ENCODE measurements at places on chromosomes 4 and X.

DNA sequence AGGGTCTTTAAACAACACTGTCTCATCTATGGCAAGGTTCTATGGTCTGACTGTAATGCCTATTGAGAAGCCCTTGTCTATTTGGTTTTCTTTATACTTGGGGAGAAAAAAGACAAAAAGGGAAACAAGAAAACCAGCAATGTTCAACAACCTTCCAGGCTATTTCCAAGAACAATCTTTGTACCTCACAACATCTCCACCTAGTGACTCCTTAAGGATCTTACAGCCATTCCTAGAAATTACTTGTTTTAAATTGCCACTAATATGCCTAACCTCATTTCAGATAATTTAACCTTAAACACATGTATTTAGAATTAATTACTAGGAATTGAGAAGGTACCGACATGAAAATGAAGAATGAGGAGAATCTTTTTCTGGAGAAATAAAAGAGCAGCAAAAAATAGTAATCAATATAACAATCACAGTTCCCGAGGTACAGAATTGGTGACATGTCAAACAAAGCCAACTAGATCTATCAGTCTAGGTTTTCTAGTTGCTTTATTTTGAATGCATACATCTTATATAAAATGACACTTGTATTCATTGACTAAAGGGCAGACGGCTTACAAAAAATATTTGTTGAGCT is 1.6 kb upstream of the RBM46 start:
- no peak for ATAC-seq

DNA sequence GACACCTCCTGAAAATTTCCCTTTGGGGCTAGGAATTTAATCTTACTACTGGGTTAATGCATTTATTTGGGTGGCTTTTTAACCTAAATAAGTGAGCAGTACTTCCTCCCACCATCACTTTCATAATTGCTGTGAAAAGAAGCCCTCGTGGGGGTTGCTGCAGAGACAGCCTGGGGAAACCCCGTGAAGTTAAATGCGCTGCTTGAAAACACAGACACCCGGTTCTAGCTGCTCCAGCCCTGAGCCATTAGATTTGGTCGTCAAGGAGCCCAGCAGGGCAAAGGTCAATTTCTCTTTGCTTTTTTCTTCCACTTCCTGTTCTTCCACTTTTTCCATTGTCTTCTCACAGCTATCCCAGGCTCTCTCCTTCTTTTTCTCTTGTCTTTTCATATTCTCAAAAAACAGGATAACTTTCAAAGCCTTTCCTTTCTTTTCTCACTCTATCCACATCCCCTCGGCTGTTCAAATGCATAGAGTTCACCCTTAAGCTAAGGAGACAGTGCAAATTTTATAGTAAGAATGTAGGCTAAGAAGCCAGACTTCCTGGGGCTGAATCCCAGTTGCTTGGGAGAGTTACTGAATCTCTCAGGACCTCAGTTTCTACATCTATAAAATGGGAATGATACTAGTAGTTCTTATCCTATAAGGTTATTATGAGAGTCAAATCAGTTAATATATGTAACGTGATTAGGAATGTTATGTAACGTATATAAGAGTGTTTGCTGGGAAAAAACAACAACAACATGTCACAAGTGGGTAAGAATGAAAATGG is 91.5 kb upstream of the ZNF827 start:
- ATAC-seq, result no peak

GRCh38 chrX:108127152-108127551 is 35.6 kb downstream of the ATG4A start:
- ATAC-seq, result no peak

DNA sequence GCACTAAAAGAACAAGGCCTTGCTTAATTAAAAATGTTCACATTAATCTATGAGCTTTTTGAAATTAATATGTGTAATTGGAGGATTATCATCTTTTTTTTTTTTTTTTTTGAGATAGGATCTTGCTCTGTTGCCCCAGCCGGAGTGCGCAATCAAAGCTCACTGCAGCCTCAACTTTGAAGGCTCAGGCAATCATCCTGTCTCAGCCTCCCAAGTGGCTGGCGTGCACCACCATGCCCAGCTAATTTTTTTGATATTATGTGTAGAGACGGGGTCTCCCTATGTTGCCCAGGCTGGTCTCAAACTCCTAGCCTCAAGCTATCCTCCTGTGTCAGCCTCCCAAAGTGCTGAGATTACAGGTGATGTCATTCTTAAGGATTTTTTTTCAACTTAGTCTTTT is 20.0 kb downstream of the PRPS1 start:
- no peak for ATAC-seq

DNA sequence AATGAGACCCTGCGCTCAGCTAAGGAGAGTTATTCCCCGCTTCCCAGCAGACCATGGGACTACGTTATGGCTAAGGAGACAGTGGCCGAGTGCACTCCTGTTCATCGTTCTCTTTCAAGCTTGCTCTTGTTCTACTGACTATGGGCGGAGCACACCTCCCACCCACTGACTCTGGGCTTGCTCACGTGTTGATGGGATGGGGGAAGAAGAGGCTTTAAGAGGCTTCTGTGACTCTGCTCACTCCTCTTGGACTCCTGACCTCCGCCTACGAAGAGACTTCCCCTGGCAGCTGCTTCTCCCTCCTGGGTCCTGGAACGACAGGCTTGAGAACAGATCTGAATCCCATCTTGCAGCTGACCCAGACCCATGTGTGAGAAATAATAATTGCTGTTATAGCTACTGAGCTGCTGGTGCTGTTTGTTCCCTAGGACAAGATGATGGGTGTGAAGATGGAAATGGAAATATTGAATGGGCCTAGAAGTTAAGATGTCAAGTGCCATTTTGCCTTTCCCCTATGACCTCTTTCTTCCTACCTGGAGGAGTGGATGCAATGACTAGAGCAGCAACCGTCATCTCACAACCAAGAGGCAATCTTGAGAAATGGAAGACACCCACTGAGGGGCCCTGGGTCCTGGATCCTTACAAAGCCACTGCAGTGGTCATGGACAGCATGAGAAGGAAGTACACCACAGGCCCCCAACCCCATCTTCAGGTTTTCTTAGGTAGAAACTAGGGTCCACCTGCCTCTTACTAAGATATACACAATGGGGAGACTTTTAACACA is 38.7 kb upstream of the IRAK1 start:
- ATAC-seq, result no peak
